Adrenal gland (tissue), 19 donors: ENCODE measurements at places on chromosomes 5 and 9. TPM values are rescaled to one million over a fixed set of nuclear protein-coding genes. Genes with fewer than 3 reads are reported as not detected.

The SOX30 gene
- not detected for polyA plus RNA-seq

GRCh38 chr9:121398374-121398773, 28.3 kb upstream of the STOM start:
- DNase-seq, result no peak

GRCh38 chr9:108813951-108814601, 41.7 kb downstream of the ACTL7B start:
- DNase-seq, result peak; percentile 48

The EXD3 gene
- polyA plus RNA-seq, result 41.0 TPM

DNA sequence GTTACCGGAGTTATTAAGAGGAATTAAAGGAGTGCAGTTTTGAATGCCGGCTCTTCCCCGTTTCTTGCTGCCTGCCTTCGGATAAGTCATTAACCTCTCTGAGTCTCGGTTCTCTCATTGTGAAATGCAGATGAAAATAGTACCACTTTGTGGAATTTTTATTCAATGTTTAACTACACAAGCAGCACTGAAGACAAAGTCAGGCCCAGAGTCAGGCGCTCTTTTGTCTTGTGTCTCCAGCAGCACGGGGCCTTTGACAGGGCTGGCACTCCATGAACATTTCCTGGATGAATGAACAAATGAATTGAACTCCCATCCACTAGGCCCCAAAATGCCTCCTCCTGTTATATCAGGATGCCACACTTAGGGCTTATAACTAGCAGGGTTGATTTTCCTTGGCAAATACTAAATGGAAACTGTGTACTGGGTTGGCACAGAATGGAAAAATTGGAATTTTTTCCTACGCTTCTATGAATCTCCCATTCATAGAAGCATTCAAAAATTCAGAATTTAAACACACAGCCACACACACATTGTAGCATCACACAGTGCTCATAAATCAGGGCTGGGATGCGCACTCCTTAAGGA, 332.8 kb downstream of the MLLT3 start:
- DNase-seq, result no peak

The CDC20B gene
- not detected for polyA plus RNA-seq

GRCh38 chr5:177484902-177485549, 11.6 kb upstream of the DBN1 start:
- no peak for DNase-seq

The PCDHA1 gene
- 0.07 TPM for polyA plus RNA-seq

DNA sequence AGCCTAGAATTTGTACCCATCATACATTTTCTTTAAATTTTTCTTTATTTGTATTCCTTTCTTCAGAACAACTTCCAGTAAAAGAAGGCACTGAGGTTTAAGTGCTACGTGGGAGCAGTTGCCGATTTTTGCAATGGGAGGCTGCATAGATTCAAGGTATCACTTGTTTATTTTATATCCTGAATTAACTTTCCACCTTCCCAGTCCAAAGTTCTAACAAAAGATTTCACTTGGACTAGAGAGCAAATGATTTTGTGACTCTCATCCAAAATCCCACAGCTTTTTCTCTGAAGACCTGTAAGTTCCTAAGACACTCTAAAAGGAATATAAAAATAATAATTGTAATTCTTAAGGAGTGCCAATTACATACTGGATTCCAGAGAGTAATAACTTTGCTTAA, 139.1 kb upstream of the SPRY4 start:
- DNase-seq, result no peak

DNA sequence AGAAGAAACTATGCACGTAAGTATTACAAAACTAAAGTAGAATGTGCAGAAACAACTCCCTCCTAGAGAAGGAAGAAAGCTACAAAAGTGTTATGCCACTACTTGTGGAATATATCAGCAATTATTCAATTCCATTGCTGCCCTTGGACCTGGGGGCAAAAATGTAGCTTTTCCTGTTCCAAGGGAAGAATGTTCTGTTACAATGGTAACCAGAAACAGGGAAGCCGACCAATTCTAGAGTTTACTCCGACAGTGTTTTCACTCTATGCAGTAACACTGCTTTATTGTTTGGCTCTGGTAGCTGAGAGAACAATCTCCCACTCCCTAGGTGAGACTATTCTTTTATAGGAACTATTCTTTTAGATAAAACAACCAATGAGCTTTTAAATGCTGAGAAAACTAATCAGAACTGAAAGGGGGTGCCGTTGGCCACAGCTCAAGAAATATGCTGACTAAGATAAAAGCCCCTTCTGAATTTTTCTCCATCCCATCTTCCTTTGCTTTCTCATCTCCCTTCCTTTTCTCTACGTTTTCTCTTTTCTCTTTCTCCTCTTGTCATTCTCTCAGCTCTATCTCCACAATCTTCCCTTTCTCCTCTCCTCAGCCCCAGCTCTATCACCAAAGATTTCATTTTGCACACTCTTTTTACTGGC, 54.1 kb downstream of the SLC1A3 start:
- DNase-seq, result no peak

GRCh38 chr5:102801371-102801770, 46.3 kb downstream of the PAM start:
- DNase-seq, result no peak

DNA sequence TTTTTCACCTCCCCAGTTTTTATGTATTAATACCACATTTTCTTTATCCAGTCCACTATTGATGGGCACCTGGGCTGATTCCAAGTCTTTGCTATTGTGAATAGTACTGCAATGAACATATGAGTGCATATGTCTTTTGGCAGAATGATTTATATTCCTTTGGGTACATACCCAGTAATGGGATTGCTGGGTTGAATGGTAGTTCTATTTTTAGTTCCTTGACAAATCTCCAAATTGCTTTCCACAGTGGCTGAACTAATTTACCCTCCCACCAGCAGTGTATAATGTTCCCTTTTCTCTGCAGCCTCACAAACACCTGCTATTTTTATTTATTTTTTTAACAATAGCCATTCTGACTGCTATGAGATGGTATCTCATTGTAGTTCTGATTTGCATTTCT, 340.2 kb downstream of the ADAMTS6 start:
- no peak for DNase-seq

DNA sequence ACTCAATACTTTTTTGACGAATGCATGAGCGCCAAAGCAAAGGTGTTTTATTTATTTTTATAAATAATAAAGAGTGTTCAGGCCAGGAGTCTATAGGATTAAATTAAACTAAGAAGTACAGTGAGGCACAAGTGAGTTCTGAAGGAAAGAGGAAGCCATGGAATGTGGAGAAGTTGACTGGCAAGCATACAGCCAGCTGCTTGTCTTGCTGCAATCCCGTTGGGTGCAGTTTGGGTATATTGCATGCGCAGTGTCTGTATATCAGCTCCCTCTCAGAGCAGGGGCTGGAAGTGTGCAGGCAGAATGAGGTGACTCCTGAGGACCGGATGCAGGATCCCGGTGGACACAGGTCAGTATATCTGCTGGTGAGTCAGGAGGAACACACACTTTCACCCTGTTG, 315.6 kb downstream of the ZSWIM6 start:
- DNase-seq, result no peak

DNA sequence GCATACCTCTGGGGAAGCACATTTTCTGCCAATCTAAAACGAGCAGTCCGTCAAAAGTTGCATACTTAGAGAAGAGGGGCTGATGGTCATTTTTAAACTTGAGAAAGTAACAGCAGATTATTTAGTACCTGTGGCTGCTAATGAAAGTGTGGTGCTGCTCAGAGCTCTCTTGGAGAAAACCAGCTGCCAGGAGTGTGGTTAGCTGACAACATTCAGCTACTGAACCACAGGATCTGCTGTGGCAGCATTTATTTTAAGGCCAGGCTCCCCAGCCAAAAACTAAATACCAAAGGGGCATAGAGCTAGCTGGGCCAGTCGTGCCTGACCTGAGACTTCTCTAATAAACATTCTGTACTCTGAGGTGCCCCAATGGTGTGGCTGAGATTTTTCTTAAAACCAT, 203.6 kb downstream of the EDIL3 start:
- DNase-seq, result no peak

The ZBED3 gene
- 4.8 TPM for polyA plus RNA-seq

The GNAQ gene
- 44.2 TPM for polyA plus RNA-seq

GRCh38 chr5:172638209-172638768, 2.8 kb upstream of the NEURL1B start:
- no peak for DNase-seq

The CFAP90 gene
- 1.1 TPM for polyA plus RNA-seq

- no peak for DNase-seq
Measured at GRCh38 chr5:36152324-36153297, 700 bp downstream of the SKP2 start.

The CER1 gene
- not detected for polyA plus RNA-seq

The RASGRF2 gene
- polyA plus RNA-seq, result 2.1 TPM

- peak; percentile 77 for DNase-seq
Measured at GRCh38 chr5:132829742-132830435, 558 bp downstream of the SHROOM1 start.

The STKLD1 gene
- polyA plus RNA-seq, result 5.2 TPM

GRCh38 chr5:57780306-57780960, 297.8 kb upstream of the ACTBL2 start:
- no peak for DNase-seq

- no peak for DNase-seq
Measured at GRCh38 chr5:81530919-81531318, 137.0 kb upstream of the ACOT12 start.

GRCh38 chr9:132509928-132510874, 72.2 kb upstream of the BARHL1 start:
- DNase-seq, result no peak

GRCh38 chr9:125745682-125746016, 1.5 kb upstream of the PBX3 start:
- DNase-seq, result no peak

The CDKN2B-AS1 gene
- 0.74 TPM for polyA plus RNA-seq

- no peak for DNase-seq
Measured at GRCh38 chr5:24525414-24525813, 119.4 kb downstream of the CDH10 start.

DNA sequence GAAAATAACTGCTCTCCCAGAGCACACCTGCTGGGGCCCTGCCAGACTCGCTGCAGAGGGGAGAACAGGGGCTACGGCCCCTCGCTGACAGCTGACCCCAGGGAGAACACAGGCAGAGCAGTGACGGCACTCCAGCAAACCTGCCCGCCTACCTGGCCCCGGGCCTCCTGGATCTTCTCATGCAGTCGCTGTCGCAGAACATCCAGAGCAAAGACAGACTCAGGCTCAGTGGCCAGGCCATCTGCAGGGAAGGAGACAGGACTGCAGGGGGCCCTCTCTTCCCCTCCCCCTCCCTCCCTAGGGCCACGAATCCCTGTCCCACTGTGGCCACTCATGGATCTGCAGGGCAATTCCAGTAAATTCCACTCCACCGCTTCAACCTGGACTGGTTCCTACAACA, 2.4 kb downstream of the SURF6 start:
- no peak for DNase-seq

The IFNB1 gene
- polyA plus RNA-seq, result not detected

DNA sequence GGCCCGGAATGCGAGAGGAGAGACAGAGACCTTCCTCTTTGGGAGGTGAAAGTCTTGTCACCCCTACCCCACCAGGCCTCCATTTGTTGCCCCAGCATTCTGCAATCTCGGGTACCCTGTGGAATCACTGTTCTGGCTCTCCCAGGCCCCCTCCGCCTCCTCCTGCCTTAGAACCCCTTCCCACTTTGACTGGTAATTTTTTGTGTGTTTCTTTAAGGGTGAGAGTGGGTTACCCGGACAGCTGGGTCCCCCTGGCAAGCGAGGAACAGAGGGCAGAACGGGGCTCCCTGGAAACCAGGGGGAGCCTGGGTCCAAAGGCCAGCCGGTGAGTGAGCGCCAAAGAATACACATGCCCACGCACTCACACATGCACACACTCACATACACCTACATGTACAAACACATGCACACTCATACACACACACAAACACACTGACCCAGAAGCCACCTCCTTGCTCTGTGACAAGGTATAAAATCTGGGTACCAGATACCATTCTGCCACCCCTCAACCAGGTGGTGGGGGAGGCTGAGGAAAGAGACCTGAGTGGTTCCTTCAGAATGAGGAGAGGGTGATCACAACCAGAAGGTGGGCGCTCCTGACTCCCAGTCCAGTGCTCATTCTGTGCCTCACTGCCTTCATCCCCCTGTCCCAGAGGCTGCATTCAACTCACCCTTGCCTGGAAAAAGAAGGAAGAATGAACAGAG, 30.9 kb upstream of the ORM1 start:
- DNase-seq, result peak; percentile 11

GRCh38 chr5:132639706-132640130, 18.3 kb upstream of the IL13 start:
- DNase-seq, result no peak

The CNTFR gene
- 1.1 TPM for polyA plus RNA-seq

The CTSV gene
- 0.55 TPM for polyA plus RNA-seq

- no peak for DNase-seq
Measured at GRCh38 chr9:113911850-113912557, 35.9 kb downstream of the ZNF618 start.

- DNase-seq, result no peak
Measured at GRCh38 chr9:34382054-34382453, 5.4 kb upstream of the MYORG start.

- DNase-seq, result no peak
Measured at GRCh38 chr9:98083061-98083501, 26.5 kb downstream of the NANS start.
